ENCODE measurements at places on chromosomes 12 and 14. TPM values are rescaled to one million over a fixed set of nuclear protein-coding genes. Genes with fewer than 3 reads are reported as not detected.

- no peak for DNase-seq
Observed at GRCh38 chr14:34770901-34771300, 56.5 kb upstream of the CFL2 start.

GRCh38 chr12:69655616-69656340 lies 43.3 kb downstream of the BEST3 start:
- no peak for DNase-seq

- DNase-seq, result no peak
Observed at GRCh38 chr14:60981633-60982455, 799 bp downstream of the SLC38A6 start.

The RNF34 gene
- 21.4 TPM for total RNA-seq

The TRIM9 gene
- total RNA-seq, result 0.89 TPM

The WNT1 gene
- not detected for total RNA-seq

- no peak for DNase-seq
Observed at GRCh38 chr12:127500512-127501035, 766.4 kb upstream of the TMEM132C start.

DNA sequence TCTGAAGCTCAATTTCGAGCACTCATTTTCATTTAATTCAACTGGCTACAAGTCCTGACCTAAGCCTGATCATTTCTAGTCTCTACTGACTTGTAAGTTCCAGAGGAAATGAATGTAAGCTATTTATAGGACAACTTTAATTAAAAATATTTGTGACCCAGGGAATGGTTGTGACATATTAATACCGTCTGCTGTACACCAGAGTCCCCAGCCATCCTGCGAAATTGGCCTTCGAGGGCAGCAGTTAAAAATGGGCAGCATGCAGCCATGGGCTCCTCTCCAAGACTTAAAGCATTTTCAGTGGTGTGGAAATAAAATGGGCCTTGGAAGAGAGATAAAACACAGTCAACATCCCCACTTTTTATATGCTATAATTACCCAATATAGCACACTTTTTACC lies 30.7 kb upstream of the OVCH1 start:
- DNase-seq, result no peak

- no peak for DNase-seq
Observed at GRCh38 chr12:129136694-129137325, 283.5 kb downstream of the GLT1D1 start.

DNA sequence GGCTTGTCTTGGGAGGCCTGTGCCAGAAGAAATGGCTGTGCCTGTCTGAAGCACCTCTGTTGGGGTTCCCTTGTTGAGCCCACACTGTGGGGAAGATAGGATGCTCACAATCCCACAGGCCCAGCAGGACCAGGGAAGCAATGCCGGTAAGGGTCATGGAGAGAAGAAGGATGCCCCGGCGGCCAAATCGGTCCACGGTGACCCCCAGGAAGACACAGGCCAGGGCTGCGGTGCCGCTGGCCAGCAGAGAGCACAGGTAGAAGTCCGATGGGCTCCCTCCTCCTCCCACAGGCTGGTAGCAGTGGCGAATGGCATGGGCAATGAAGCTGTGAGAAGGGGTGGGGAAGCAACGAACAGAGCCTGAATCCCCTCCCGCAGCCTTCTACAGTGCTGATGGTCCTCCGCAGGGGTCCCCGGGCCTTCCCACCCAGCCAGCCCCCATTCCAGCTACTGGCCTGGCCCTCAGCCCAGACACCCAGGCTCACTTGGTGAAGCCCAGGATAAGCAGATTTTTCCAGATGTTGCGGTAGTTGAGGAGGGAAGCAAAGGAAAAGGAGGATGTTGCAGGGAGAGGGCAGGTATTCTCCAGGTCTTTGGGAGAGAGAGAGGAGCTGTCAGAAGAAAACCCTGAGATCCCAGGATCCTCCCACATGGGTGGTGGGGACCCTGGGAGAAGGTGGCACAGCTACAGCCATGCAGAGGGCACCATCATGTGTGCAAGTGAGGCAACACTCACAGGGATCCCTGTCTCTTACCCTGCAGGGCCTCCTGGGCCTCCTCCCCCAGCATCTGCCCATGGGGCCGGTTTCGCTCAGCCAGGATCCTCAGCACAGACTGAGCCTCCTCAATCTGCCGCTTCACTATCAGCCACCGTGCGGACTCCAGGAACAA lies 5.0 kb downstream of the SLC22A17 start:
- DNase-seq, result no peak

DNA sequence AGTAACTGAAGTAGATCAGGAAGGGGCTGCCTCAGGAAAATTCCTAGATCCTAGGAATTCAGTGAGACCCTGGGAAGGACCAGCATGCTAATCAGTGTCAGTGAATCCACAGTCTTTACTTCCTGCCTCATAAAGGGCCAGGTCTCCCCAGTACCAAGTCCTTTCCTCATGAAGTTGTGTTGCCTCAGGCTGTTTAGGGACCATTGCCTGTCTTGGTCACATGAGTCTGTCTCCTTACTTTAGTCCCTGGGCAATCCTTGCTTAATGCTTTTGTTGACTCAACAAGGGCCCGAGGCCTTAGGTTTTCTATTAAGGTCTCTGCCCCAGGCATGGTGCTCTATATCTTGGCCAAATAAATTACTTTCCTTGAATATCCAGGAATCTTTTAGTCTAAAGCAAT lies 16.1 kb upstream of the ATF1 start:
- no peak for DNase-seq

DNA sequence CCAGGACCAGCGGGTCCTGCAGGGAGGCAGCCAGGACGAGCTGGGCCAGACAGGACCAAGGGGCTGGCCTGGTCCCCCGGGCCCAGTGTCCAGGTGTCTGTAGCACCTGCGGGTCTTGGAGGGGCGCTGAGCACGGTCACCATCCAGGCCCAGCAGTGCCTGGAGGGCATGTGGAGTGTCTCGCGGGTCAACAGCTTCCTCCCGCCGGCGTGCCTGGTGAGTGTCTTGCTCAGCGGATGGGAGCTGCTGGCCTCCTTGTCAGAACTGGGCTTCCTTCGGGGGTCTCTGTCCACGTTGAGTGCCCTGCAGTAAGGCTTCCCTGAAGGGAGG lies 13.8 kb downstream of the KIF26A start:
- DNase-seq, result no peak

The KRT79 gene
- 0.16 TPM for total RNA-seq

GRCh38 chr12:131991816-131992430 lies 42.2 kb downstream of the EP400 start:
- no peak for DNase-seq

The MCRS1 gene
- 78.4 TPM for total RNA-seq

DNA sequence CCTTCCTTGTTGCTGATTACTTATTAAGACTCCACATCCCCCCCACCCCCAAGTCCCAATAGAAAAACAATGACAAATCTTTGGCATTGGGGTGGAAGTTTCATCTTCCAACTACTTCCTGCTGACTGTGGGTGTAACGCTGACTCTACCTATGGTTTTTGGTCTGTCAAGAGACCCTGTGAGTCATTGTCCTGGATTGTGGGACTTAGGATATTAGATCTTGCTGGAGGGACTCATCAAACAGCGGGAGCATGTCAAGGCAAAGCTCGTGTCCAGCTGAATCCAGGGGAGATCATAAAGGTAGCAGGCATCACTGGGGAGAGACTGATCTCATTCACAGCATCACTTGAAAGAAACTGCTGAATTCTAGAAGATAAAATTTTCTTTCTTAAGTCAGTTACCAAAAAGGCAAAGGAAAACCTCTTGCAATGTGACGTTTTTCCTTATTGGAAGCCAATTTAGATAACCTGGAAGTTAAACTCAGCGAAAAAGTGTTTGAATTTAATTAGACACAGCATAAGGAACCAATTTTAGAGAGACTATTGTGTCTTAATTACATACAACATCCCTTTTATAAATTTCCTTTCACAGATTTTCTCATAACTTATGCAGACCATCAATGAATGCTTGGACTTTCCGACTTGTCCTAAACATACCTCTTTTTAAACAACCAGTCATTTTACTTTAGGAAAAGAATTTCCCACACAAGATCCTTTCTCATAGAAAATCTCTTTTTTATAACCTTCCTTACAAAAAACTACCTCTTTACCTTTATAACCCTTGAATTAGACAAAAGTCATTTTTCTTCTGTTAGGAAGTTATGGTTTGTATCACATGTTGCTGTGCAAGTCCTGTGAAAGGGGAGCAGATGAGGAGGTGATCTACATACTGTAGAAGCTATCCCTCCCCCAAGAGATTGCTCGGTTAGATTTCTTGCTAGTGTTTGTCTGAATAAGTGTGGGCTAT lies 94.6 kb upstream of the SCAF11 start:
- no peak for DNase-seq

The WNT5B gene
- 1.8 TPM for total RNA-seq

GRCh38 chr12:68406134-68406576 lies 74.0 kb upstream of the MDM1 start:
- peak; percentile 95 for DNase-seq

The TPPP2 gene
- total RNA-seq, result 0.44 TPM

DNA sequence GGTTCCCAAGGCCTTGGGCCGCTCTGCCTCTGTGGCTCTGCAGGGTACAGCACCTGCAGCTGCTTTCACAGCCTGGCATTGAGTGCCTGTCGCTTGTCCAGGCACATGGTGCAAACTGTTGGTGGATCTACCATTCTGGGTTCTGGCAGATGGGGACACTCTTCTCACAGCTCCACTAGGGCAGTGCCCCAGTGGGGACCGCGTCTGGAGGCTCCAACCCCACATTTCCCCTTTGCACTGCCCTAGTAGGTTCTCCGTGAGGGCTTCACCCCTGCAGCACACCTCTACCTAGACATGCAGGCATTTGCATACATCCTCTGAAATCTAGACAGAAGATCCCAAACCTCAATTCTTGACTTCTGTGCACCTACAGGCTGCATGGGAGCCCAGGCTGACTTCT lies 19.2 kb upstream of the ASPG start:
- DNase-seq, result no peak

The MNAT1 gene
- 25.6 TPM for total RNA-seq

DNA sequence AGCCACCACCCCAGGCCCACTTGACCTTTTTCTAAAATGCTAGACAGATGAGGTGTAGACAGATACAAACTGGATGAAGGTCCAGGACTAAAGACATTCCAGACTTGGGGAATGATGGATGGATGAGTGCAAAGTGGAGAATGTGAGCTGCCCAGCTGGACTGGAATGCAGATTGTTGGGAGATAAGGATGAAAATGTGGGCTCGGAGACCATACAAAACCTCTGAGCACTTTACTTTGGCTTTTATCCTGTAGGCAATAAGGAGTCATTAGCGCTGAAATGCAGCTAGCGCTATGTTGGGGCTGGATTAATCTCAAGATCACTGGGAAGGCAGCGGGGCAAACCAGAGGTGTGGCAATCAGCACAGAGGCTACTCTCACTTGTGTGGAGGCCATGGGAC lies 64.7 kb upstream of the GNPNAT1 start:
- no peak for DNase-seq

GRCh38 chr12:72267974-72268373 lies 4.2 kb upstream of the TRHDE start:
- no peak for DNase-seq

DNA sequence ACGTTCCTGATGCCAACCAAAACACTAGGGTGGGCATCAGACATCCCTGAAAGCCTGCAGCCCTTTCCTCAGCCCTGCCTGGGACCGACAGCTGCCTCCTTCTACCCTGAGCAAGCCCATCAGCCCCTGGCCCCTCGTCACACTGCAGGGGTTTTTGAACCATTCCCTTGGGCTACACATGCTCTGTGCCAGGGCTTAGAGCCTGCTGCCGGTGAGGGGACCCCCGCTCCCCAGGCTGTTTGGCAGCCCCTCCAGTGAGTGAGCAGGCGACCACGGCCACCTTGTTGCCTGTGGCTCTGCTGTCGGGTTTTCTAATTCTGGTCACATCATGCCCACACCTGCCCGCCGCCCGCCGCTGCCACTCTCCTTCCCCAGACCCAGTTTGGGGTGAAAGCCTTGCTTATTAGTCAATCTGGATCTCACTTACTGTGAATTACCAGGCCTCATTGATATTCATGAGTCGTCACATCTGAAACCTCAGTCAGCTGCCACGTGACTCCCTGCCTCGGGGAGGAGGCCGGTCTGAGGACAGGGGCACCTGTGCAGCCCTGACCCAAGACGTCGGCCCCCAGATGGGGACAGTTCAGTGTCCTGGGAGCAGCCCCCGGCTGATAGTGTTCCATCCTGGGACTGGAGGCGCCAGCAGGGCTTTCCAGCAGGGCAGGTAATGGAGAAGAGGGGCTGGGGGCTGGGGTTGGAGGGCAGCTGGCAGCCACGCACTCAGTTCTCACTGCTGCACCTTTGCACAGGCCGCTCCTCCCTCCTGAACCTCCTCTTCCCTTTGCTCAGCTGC lies 163.0 kb downstream of the RBM19 start:
- DNase-seq, result no peak

The LMO3 gene
- 4.2 TPM for total RNA-seq

The TAS2R31 gene
- 0.68 TPM for total RNA-seq

DNA sequence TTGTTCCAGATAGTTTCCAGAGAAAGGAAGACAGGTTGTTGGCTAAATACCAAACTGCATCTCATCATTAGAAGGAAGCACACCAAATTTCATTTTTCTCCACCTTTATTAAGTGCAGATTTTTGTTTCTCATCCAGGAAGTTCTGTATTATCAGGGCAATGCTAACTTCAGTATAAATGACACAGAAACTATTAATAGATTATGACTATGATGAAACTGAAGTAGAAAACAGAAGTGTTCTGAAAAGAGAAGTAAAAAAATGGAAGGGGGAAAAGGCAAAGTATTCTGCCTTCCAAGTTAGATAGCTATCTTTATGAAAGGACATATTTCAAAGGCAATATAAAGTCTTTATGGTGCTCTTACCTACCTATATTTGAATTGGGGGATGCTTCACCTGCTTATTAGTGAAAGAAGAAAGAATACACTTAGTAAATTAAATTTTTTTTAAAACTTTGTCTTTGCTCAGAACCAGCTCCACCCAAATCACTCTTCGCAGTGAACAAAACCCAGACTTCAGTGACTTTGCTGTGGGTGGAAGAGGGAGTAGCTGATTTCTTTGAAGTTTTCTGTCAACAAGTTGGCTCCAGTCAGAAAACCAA lies 223.9 kb downstream of the PTPRO start:
- no peak for DNase-seq

The GLI1 gene
- total RNA-seq, result 1.2 TPM

The KLHL33 gene
- total RNA-seq, result 0.77 TPM

DNA sequence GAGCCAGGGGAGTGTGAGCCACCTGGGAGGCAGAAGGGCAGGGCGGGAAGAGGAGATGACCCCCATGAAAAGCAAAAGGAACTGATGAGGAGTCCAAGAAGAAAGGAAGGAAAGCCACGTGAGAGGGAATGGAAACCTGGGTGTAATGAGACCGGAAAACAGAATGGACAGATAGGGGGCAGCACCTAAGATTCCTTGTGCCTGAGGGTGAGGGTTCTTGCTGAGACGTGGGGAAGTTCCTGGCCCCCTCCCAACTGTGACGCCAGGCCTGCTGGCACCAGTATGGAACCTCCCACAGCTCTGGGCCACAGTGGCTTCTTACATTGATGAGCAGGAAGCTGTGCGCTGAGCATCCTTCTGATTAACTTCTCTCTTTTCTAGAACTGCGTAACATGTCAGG lies 30.8 kb downstream of the TTC7B start:
- peak; percentile 79 for DNase-seq

- DNase-seq, result no peak
Observed at GRCh38 chr12:122336015-122336946, 70.0 kb upstream of the VPS33A start.

DNA sequence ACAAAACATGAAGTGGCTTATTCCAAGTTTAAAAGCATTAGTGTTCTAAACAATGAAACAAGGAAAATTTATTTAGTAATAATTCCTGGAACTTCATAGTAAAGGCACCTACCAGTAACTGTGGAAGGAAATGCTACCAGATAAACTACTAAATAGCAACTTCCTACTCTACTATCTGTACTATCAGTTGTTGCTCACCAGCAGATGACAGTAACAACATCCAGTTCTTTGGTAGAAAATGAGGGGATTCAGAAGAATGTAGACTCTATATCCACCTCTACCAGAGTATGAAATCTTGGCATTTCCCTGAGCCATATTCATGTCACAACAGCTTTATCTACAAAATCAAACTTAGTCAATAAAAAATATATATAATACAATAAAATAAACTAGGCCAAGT lies 3.1 kb downstream of the ENTPD5 start:
- no peak for DNase-seq

Data from left cardiac atrium (tissue), 4 donors.